ENCODE measurements at places on chromosomes 2 and 18.

DNA sequence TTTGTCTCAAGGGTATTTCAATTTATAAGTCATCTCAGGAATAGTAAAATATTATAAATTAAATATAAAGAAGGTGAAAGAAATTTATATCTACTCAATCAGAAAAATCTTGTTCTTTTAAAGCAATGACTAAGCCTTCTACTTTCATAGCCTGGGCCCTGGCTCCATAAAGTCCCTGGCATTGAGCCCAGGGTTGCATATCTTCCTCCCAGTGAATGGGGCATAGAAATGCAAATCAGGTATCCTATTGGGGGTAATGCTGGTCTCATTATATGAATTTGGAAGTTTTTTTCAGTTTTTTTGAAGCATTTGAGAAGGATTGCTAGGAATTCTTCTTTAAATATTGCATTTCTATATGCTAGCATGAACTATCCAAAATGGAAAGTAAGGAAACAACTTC, 73.9 kb upstream of the MC2R start:
- no peak for DNase-seq

GRCh38 chr2:231640641-231641111, 48.0 kb downstream of the TEX44 start:
- DNase-seq, result peak; percentile 81

- no peak for DNase-seq
Observed at GRCh38 chr2:216774620-216775019, 79.3 kb upstream of the IGFBP5 start.

- DNase-seq, result no peak
Observed at GRCh38 chr2:136751406-136751805, 13.9 kb upstream of the THSD7B start.

- DNase-seq, result no peak
Observed at GRCh38 chr2:8337321-8337720, 344.5 kb upstream of the ID2 start.

DNA sequence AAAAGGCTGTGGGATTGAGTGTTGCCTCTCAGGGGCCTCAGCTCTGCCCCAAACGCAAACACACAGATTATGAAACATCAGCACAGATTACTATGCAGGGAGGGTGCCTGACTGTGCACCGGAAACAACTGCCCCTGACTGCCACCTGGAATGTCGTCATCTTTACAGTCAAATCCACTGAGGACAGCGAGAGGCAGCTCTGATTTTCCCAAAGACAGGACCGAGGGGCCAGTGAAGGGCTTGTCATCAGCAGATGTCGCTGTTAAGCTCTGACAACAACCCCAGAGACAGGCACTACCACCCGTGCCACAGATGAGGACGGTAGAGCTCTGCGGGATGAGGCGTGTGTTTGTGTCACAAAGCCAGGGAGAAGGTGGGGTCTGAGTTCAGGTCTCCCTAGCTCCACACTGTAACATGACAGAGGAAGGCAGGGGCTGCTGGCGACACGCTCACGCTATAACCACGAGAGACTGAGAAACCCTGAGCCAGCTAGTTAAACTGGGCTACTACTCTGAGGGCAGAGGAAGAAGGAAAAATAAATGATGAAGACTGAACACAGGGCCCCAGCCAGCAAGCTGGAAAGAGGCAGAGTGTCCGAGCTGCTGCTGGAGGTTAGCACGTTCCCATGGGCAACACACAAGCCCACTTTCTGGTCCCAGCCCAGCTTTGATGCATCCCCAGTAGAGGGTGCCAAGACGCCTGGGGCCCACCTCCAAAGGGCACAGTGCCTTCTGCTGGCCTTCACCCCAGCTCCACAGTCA, 47.0 kb downstream of the PARD6G start:
- no peak for DNase-seq

DNA sequence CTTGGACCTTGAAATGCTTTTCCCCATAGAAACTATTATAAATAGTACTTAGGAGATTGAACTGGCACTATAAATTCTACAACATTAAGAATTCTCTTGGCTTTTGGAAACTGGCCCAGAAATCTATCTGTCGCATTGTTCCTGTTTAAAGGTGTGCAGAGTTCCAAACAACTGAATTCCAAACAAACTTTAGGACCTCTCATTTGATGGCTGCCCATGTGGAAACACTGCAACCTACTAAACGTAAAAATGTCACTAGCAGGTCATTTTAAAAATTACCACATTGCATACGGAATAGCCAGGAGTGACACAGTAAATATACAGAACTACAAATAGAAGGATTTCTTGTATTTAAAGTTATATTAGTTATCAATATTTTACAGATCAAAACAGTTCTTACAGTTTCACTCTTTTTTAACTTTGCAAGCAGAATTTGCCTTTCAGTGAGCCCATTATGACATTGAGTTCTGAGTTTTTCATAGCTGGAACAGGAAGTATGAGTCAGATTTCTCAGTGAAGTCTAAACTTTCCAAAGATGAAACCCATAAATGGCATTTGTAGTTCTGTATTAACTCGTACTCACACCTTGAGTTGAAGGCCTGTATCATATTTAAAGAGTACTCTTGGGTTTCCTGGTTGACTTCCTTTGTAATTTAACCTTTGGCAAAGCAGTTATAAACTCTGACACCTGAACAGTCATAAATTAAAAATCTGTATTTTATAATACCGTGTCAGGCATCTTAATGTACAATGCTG, 142.3 kb upstream of the BOD1L2 start:
- peak; percentile 43 for DNase-seq

- no peak for DNase-seq
Observed at GRCh38 chr2:182933629-182934028, 67.2 kb upstream of the FRZB start.

- no peak for DNase-seq
Observed at GRCh38 chr2:21019000-21019677, 24.7 kb downstream of the APOB start.

DNA sequence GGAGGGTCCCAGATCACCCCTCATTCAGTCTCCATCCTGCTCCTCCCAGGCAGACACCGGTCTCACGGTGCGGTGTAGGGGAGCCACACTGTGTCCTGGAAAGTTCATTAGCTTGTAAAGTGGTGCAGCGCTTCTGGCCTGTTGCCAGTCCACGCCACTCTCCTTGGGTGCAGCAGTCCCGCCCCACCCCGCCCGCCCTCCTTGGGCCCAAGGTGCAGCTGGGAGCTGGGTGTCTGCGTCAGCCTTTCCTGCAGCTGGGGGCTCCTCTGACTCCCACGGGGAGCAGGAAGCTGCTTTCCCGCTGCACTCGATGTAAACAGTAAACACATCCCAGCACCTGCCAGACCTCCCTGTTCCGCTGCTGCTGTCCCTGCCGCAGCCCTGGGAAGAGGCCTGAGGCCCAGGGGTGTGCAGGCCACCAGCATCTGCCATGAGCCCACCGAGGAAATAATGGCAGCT, 53.8 kb upstream of the ASB18 start:
- no peak for DNase-seq

All from suppressor macrophage (primary cell).